Stimulated activated CD8-positive, alpha-beta memory T cell treated with anti-CD3 and anti-CD28 coated beads, Interleukin-7, amount 100 ng/mL, for 1 hour (primary cell): ENCODE measurements at places on chromosomes 2 and 18.

DNA sequence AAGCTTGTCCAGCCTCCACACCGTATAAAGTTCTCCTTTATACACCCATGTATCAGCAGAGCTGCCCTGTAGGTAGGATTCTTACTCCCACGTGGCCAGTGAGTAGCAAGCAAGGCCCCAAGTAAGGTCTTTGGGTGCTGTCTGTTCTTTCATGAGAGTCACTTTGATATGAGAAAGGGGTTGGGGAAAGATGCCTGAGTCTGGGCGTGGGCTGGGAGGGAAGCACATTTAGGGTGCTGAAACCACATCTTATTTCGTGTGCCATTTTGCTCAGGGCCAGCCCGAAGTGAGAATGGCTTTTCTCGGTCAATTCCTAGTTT is 436 bp upstream of the ITPRIPL1 start:
- no peak for DNase-seq

DNA sequence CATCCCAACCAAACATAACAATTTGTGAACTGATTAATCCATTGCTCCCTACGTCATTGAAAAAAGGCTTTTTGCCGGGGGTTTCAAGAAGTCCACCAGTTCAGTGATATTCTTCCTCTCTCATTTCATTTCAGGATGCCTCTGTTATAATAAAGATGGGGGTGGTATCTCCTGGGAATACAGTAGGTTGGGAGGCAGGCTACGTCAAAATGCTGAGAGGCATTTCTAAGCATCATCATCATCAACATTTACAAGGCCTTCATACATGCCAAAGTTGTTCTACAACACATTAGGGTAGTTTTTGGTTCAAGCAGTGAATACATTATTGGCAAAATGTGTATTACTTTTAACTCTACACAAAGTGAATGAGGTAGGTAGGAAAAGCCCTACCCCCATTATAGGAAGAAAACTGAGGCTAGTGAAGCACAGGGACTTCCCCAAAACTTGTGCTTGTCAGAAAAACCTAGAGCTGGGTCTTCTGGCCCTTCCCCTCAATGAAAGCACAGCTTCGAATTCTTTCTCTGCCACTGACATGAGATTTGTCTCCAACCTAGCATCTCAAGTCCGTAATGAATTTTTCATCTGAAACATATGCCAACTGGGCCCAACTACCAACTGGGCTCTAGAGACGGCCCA is 11.3 kb downstream of the OSR1 start:
- DNase-seq = no peak

DNA sequence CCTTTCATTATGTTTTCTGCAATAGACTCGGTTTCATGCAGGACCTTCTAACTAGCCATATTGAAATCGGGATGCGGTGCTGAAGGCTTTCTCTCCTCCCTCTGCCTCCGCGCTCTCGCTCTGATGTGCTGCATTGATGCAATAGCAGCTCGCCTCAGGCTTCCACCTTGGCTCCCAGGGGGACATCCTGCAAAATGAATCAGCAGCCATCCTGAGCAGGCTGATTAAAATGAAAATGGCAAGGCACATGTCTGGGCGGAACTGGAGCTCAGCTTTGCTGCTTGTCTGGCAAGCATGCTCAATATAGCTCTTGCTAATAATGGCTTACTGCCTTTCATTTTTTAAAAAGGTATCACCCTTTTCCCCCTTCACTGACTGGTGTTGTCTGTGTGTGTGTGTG is 806 bp upstream of the MYT1L start:
- no peak for DNase-seq

DNA sequence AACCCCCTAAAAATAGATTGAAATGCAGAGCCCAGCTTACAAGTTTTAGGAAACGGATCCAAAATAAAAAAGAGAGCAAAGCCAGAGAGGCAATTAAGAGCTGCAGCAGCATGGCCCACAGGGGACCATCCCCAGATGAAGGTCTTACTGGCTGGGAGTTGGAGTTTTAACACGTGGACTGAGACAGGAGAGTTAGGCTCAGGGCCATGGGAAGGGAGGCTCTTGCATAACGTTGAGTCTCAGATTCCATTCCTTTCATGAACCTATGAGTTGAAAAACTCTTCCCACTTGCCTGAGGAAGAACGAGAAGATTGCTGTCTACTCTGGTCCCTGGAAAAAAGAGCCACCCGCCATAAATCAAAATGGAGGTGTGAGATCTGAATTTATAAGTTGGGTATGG is 101.8 kb upstream of the NDUFV2 start:
- no peak for DNase-seq
